Thoracic aorta (tissue), 2 donors: ENCODE measurements at places on chromosomes 16 and 17. TPM values are rescaled to one million over a fixed set of nuclear protein-coding genes. Genes with fewer than 3 reads are reported as not detected.

MMP25 gene
- total RNA-seq: not detected

GRCh38 chr16:65125871-65126270 is 4.0 kb upstream of the CDH11 start:
- H3K4me1 ChIP-seq: no peaks in the 10 kb centered on the region
- no peaks in the 10 kb centered on the region for H3K36me3 ChIP-seq
- H3K27ac ChIP-seq: peak overlapping the region; percentile 22
- no peak overlapping the region for H3K4me3 ChIP-seq
- no peak for DNase-seq
- H3K27me3 ChIP-seq: no peaks in the 10 kb centered on the region

DNA sequence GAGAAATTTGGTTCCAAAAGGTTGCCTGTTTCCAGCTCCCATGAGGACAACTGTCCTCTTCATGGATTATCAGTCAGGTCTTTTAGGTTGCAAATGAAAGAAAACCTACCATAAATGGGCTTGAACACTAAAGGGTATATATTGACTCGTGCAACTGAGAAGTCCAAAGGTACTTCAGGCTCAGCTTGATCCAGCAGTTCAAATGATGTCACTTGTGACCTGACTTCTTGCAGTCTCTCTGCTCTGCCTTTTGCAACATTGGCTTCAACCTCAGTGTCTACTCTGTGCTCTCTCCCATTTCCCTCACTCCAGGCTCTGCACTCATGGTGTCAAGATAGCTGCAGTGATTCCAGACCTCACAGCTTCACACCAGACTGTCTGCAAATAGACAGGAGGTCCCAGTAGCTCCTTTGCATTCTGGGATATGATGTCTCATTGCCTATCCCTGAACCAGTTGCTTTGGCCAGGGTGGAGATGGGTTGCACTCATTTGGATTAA is 5.5 kb upstream of the CALB2 start:
- H3K27ac ChIP-seq: no peak overlapping the region
- H3K36me3 ChIP-seq: no peaks in the 10 kb centered on the region
- peaks cover 2% of the 10 kb centered on the region for H3K4me1 ChIP-seq
- H3K27me3 ChIP-seq: no peaks in the 10 kb centered on the region
- DNase-seq: no peak

- H3K4me1 ChIP-seq: no peaks in the 10 kb centered on the region
- H3K4me3 ChIP-seq: no peak overlapping the region
- H3K36me3 ChIP-seq: no peaks in the 10 kb centered on the region
- DNase-seq: no peak
Measured at GRCh38 chr17:21113716-21114115, 13.0 kb upstream of the DHRS7B start.

- H3K27me3 ChIP-seq: no peaks in the 10 kb centered on the region
- H3K36me3 ChIP-seq: peaks cover 2% of the 10 kb centered on the region
- peak overlapping the region; percentile 25 for H3K27ac ChIP-seq
- peaks cover 21% of the 10 kb centered on the region for H3K4me1 ChIP-seq
- H3K4me3 ChIP-seq: no peak overlapping the region
Measured at GRCh38 chr16:68332411-68333121, 21.7 kb downstream of the PRMT7 start.

- DNase-seq: no peak
- no peaks in the 10 kb centered on the region for H3K36me3 ChIP-seq
- no peaks in the 10 kb centered on the region for H3K27me3 ChIP-seq
- no peak overlapping the region for H3K4me3 ChIP-seq
- H3K4me1 ChIP-seq: no peaks in the 10 kb centered on the region
Measured at GRCh38 chr16:54266363-54266955, 20.1 kb downstream of the IRX3 start.

DNA sequence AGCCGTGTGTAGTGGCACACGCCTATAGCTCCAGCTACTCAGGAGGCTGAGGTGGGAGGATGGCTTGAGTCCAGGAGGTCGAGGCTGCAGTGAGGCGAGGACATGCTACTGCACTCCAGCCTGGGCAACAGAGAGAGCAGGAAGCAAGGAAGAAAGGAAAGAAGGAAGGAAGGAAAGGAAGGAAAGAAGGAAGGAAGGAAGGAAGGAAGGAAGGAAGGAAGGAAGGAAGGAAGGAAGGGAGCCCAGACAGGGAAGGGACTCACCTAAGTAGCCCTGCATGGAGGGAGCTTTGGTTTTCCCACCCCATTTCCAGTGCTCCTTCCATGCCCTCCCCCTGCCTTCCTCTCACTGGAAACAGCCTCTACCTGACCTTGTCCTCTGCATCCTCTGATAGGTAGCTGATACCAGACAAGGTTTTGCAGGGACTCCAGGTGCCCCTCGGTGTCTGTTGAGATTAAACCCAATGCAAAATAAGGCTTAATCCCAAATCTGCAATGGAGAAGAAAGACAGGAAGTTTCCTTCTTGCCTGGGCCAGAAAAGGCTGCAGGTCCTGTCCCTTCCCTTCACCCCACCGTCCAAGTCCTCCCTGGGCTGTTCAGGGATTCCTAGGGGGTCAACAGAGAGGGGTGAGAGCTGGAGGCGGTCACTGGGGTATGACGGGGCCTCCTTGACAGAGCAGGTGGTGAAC is 21.5 kb upstream of the CA4 start:
- no peaks in the 10 kb centered on the region for H3K4me1 ChIP-seq
- peaks cover 2% of the 10 kb centered on the region for H3K36me3 ChIP-seq
- H3K27ac ChIP-seq: no peak overlapping the region
- no peak overlapping the region for H3K4me3 ChIP-seq
- no peaks in the 10 kb centered on the region for H3K27me3 ChIP-seq

- peak overlapping the region; percentile 66 for H3K4me3 ChIP-seq
- H3K27me3 ChIP-seq: no peaks in the 10 kb centered on the region
- H3K36me3 ChIP-seq: no peaks in the 10 kb centered on the region
- DNase-seq: no peak
- peaks cover 35% of the 10 kb centered on the region for H3K4me1 ChIP-seq
Measured at GRCh38 chr17:39738983-39739884, 1.5 kb downstream of the GRB7 start.
